ENCODE measurements at places on chromosomes 2 and 18.

- no peak for DNase-seq
Measured at GRCh38 chr18:22314420-22314819, 103.3 kb downstream of the CTAGE1 start.

DNA sequence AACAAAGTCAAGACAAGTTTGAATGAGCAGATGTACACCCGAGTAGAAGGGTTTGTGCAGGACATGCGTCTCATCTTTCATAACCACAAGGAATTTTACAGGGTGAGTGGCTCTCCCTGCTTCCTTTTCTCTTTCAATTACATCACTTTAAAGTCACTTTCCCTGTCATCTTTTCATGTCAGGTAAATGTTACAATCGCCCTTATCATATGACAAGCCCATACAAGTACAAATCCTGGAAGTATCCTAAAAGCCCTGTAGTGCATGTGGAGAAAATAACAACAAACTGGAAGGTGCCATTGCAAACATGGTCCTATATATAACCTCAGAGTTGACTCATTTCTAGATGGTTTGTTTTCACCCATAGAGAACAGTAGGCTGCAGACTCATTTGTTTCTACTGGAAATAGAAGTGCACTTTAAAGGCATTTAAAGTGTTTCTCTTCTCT, 126.0 kb downstream of the SP100 start:
- DNase-seq: no peak

DNA sequence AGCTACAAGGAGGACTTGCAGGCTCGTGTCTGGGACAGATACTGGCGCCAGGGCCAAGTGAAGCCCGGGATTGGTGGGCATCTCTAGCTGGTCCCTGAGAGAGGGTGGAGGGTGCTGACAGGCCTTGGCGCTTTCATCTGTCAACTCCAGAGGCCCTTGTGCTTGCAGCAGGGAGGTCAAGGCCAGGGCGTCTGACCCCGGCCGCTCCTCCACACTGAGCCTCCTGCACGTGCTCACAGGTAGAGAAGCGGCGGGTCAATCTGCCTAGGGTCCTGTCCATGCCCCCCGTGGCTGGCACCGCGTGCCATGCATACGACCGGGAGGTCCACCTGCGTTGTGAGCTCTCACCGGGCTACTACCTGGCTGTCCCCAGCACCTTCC, 9.5 kb downstream of the CAPN10 start:
- DNase-seq: no peak

- no peak for DNase-seq
Measured at GRCh38 chr2:188993247-188993646, 19.1 kb downstream of the COL3A1 start.

- DNase-seq: no peak
Measured at GRCh38 chr2:220764171-220764570, 807.9 kb downstream of the EPHA4 start.

DNA sequence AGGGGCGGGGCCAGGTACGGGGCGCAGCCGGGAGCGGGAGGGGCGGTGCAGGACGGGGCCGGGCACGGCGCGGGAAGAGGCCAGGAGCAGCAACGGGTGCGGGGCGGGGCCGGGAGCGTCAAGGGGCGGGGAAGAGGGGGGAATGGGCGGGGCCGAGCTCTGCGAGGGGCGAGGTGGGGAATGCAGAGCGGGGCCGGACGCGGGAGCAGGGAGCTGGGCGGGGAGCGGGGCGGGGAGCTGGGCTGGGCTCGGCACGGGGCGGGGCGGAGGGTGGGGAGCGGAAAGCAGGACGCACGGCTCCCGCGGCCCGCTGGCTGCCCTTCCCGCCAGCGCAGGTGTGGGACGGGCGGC, at the start of gene IMPA2:
Gene IMPA2, plus strand, starts transcription at position 316 of the 351 bp plus-strand sequence. CDS start 163 bp downstream, outside the sequence.
- DNase-seq: no peak

DNA sequence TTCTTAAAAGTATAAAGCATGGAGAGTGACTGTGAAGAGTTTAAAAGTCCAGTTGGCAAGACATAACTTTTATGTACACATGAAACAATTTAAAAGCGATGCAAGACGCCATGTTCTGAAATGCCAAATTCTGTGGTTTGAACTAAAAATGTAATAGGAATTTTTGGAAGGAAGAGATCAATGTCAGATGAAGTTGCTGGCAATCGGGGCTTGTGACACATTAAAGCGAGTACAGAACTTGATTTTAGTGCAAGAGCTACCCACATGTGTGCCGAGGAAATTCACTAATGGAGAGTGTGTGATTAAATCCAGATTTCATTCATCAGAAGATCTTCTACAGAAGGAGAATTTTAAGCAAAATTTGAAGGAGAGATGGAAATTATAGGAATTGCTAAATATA, 220.2 kb upstream of the CCDC68 start:
- DNase-seq: no peak

All from activated CD4-positive, alpha-beta T cell treated with anti-CD3 and anti-CD28 coated beads for 36 hours (primary cell).